GM23248 (cell line): ENCODE measurements at places on chromosomes 6 and 20.

GRCh38 chr20:36854348-36855240, 21.3 kb upstream of the TLDC2 start:
- DNase-seq, result peak; percentile 65

GRCh38 chr6:161135695-161136591, 137.9 kb downstream of the AGPAT4 start:
- no peak for DNase-seq

GRCh38 chr6:109221543-109222195, 126.4 kb downstream of the CEP57L1 start:
- DNase-seq, result no peak

DNA sequence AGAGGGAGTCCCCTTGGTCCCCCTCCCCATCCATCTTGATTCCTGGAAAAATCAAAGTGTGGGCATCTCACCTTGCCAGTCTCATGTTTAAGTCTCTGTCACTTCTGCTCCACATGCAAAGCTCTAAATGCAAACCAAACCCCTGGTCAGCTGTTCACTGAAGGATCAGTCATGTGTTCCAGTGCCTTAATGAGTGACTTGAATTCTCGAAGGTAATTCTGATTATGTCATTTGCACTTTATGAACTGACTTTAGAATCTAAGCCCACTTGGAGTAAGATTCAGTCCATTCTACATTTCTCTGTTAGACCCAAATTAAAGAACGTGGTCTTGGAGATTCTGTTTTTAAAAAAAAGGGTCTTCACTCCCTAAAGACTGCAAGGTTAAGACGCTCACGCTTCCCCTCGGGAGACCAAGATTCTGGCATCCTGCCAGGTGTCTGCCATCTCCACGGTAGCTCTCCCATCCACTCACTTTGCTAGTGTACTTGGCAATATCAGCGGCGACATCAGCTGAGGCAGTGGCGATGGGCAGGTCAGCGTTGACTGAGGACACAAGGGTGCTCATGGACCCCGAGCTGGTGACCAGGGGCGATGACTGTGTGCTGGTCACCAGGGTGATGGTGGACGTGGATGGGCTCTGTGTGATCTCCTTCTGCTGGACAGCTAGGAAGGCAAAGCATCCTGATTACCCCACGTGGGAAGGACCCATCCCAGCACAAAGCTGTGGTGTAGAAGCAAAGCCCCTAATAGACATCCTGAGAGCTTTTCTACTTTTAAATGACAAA, 120.5 kb downstream of the ZMYND8 start:
- DNase-seq, result no peak

DNA sequence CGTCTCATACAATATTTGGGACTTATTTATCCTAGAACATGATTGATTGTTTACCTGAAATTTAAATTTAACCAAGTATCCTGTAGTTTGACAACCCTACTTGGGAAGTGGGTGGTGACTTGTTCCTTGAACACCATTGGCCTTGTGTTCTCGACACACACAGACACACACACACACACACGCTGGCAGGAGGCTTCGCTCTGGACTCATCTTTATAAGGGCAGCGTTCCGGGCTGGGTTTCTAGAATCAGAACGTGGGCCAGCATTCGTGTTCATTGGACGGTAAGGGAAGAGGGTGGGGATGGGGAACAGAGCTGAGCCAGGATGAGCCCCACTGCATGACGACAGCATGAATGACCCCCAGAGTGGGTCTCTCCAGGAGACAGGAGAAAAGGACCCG, 16.2 kb upstream of the SSTR4 start:
- DNase-seq, result no peak

DNA sequence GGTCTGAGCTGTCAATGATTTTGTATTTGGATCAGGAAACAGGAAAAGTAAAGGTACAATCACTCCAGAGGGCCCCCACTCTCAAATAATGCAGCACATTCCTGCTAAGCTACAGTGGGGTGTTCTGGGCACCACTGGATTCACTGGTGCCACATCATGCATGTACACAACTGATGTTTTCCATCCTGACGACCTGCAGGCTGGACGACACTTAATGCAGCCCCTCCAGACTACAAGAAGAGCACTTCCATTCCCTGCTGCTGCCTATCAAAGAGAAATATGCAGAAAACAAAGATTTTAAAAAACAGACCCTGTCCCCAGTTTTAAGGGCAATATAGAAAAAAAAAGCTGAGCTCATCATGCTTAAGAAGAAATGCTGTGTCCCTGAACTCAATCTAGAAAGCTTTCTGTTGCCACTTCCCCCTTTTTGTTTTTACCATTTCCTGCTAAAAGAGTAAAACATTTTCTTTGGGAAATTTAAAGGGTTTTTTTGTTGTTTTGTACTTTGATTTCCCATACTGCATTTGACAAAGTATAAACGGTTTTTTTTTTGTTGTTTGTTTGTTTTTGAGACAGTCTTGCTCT, 35.5 kb downstream of the ABHD12 start:
- DNase-seq, result no peak

- DNase-seq, result peak; percentile 62
These were observed 11.5 kb downstream of the DHX35 start for GRCh38 chr20:38973645-38974044.

DNA sequence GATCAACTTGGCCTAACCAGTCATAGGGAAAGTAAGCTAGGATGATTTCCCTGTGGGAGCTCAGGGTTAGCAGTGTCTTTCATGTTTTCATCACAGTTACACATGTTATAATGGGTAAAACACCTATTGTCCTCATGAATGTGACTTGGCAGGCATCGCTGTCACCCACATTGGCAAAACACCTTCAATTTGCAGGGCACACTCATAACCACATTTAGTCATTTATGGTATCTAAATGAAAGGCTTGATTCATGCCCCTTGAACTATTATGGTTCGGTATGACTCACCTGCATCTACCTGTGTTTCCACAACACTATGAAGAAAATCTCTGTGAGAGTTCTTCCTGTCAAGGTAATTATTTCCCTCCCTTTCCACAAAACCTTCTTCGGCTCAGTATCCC, 49.2 kb downstream of the FRK start:
- no peak for DNase-seq

- DNase-seq, result no peak
These were observed 711.1 kb downstream of the KIF16B start for GRCh38 chr20:15862178-15862577.

DNA sequence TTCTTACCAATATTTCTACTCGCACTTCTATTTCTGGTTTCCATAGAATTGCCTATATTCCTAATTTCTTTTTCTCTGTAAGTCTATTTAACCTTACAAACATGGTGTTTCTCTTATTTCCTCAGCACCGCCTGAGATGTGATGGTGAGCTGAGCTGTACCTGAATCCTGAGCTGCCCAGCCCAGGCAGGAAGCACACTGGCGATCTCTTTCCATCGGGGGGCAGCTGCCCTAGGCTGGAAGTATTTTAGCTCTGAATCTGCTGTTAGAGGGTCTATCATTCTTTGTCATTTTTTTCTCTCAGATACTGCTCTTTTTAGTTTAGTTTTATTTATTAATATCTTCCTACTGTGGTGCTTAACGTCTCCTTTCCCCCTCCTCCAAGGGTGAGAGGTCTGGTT, 173.4 kb upstream of the SLC35B3 start:
- DNase-seq, result no peak

GRCh38 chr6:42727087-42727611, 4.8 kb upstream of the PRPH2 start:
- peak; percentile 76 for DNase-seq

- DNase-seq, result no peak
These were observed 31.2 kb downstream of the ZHX3 start for GRCh38 chr20:41286240-41286851.

- no peak for DNase-seq
These were observed 319.1 kb downstream of the TFAP2B start for GRCh38 chr6:51137777-51138176.

- no peak for DNase-seq
These were observed 465.9 kb upstream of the ARID1B start for GRCh38 chr6:156311291-156311690.

DNA sequence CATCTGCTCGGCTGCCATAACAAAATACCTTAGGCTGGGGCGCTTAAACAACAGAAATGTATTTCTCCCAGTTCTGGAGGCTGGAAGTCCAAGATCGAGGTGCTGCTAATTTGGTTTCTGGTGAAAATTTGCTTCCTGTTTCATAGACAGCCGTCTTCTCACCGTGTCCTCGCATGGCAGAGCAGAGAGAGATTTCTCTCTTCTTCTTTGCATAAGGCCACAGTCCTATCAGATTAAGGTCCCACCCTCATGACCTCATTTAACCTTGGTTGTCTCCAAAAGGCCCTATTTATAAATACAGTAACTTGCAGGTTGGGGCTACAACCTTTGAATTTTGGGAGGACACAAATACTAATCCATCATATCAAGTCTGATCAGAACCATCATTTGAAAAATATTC, 544.3 kb downstream of the KIF16B start:
- no peak for DNase-seq

DNA sequence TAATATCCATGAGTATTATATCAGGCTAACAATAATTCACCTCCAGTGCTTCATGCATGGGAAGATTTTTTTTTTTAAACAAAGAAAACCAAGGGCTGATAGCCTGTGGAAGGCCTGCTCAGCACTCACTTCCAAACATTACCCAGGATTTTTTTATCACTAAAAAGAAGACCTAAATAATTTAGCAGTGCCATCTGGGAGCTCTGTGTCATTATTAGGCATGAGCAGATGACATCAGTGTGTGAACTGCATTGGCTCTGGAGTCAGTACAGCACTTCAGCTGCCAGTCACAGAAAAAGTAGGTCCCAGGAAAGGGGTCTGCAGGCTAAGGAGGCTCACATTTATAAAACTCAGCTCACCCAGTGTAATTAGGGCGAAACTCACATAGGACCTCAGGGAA, 94.8 kb downstream of the COL21A1 start:
- no peak for DNase-seq

GRCh38 chr6:11645016-11645415, 107.5 kb downstream of the TMEM170B start:
- peak; percentile 18 for DNase-seq

GRCh38 chr20:10762216-10762615, 88.4 kb upstream of the JAG1 start:
- DNase-seq, result no peak

DNA sequence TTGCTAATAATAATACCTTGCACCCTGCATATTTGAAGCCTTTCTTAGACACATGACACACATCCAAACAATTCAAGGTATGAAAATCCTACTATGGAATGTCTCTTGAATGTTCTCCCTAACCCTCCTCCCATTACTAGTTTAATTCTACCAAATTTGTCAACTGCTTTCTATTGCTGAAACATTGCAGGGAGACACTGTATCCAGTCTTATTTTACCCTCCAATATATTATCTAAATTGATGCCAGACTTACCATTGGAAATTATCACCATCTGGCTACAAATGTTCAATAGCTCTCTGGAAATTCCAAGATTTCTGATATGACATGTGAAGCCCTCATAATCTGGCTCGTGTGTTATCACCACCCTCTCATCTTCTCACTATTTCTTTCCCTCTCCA, 1027.3 kb upstream of the CITED2 start:
- peak; percentile 30 for DNase-seq

GRCh38 chr20:44460795-44461141, 14.9 kb upstream of the TTPAL start:
- peak; percentile 72 for DNase-seq

GRCh38 chr6:5851261-5851757, 155.4 kb downstream of the NRN1 start:
- peak; percentile 62 for DNase-seq

GRCh38 chr20:53939572-53940359, 130.6 kb downstream of the BCAS1 start:
- peak; percentile 97 for DNase-seq

- DNase-seq, result no peak
These were observed 451.8 kb downstream of the HACE1 start for GRCh38 chr6:104407957-104408356.

GRCh38 chr6:138607478-138608433, 108.5 kb upstream of the NHSL1 start:
- DNase-seq, result no peak

- no peak for DNase-seq
These were observed 145.0 kb upstream of the PDE10A start for GRCh38 chr6:165808021-165808420.

DNA sequence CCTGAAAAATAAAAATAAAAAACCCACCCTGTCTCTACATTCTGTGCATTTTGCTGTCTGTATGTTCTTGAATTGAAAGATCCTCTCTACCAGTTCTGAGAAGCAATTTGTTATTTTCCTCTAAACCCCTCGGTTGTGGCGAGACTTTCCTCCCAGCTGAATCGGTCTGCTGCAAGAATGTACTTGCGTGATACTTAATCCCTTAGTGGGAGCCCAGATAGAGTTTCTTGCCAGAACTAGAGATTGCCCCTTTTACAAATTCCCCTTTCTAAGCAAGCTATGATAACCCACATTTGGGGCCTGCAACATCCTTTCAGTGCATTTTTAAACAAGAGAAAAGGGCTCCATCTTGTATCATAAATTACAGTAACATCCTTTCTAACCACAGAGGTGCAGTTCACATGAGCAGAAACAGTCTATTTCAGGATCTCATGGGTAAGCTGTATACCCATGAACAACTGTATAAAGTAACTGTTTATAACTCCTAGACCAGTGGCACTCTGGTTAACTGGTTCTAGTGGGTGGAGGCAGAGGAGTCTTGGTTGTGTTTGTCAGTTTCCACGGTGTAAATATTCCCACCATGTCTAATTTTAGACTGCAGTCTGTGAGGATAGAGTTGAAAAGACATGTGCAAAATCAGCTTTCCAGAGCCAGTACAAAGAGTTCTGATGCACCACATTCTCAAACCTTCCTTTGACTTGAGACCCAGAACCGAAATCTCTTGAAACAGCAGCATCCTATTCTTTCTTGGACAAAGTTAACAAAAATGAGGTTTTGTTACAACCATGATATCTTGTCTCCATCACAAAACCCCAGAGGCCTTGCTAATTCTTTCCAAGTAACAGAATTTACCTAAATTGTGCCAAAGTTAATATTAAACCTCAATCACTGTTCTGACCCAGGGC, 113.1 kb upstream of the ZNF217 start:
- DNase-seq, result peak; percentile 16

GRCh38 chr6:166855416-166855815, 100.9 kb downstream of the RNASET2 start:
- DNase-seq, result no peak

DNA sequence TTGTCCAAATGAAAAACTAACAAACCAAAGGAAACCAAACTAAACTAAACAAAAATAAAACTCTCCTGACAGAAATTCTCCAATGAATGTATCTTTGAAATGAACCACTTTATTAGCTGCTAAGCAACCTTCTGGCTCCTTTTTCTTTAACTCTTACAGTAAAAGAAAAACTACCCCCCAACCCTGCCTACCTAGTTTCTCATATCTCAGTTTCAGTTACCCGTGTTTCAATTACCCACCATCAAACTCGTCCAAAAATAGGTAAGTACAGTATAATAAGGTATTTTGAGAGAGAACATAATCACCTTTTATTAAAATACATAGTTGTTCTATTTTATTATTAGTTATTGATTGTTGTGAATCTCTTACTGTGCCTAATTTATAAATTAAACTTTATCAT, 177.4 kb upstream of the THEMIS start:
- DNase-seq, result no peak

- peak; percentile 39 for DNase-seq
These were observed 1.6 kb upstream of the SOBP start for GRCh38 chr6:107488174-107488874.

GRCh38 chr6:35432291-35432690, 19.8 kb upstream of the FANCE start:
- DNase-seq, result no peak
